ENCODE measurements at places on chromosomes 5 and 9.

GRCh38 chr9:77457916-77458592 lies 190.1 kb downstream of the GNA14 start:
- no peak overlapping the region for H3K27ac ChIP-seq
- peak; percentile 63 for DNase-seq
- no peaks in the 10 kb centered on the region for H3K4me1 ChIP-seq
- no peak overlapping the region for H3K4me3 ChIP-seq
- H3K36me3 ChIP-seq = no peaks in the 10 kb centered on the region

- H3K4me1 ChIP-seq = no peaks in the 10 kb centered on the region
- no peak overlapping the region for H3K27ac ChIP-seq
- H3K27me3 ChIP-seq = peaks cover 7% of the 10 kb centered on the region
- no peaks in the 10 kb centered on the region for H3K36me3 ChIP-seq
- H3K4me3 ChIP-seq = no peak overlapping the region
- DNase-seq = no peak
These were observed 10.6 kb downstream of the LAMC3 start for GRCh38 chr9:131019388-131020239.

DNA sequence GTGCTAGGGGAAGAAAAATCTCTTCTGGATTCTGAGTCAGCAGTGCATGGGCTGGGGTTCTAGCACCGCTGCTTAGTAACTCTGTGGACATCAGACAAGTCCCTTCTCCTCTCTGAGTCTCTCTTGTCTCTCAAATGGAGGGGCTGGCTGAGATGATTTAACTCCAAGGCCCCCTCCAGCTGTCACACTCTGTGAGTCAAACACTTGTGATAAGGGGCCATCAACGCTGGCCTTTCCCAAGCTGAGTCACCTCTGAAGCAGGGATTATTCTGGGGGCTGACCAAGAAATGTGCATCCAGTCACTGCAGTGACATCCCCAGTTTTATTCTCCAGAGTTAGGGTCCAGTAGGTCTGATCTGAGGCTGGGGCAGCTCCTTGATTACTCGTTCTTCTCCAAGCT lies 110.4 kb upstream of the ZNF462 start:
- H3K27ac ChIP-seq = no peak overlapping the region
- H3K36me3 ChIP-seq = no peaks in the 10 kb centered on the region
- no peak for DNase-seq
- H3K4me3 ChIP-seq = no peak overlapping the region
- H3K27me3 ChIP-seq = no peaks in the 10 kb centered on the region

DNA sequence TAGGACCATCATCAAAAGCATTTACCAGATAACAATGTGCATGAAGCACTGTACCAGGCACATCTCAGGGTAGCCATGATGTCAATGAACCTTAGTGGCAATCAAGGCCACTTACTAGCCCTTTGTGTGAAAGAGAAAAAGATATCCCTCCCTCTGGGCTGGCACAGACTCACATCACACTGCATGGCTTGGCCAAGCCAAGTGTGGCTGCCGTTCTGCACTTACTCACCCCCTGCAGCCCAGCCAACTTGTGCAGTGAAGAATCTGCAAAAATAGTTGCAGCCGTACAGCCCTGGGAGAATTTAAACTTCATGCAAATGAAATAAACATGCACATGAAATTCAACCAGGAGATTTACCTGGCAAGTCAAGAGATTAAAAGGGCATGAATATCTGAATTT lies 333.5 kb downstream of the DEPDC1B start:
- H3K4me1 ChIP-seq = no peaks in the 10 kb centered on the region
- H3K4me3 ChIP-seq = no peak overlapping the region
- DNase-seq = no peak
- no peaks in the 10 kb centered on the region for H3K36me3 ChIP-seq
- no peak overlapping the region for H3K27ac ChIP-seq
- no peaks in the 10 kb centered on the region for H3K27me3 ChIP-seq

Data from endothelial cell of umbilical vein (primary cell).